Amniotic stem cell (primary cell): ENCODE measurements at places on chromosomes 11 and 22.

- DNase-seq = no peak
These were observed 758 bp downstream of the LDLRAD3 start for GRCh38 chr11:35944503-35945136.

GRCh38 chr11:108144615-108145014 lies 23.2 kb downstream of the ACAT1 start:
- no peak for DNase-seq

GRCh38 chr11:123392431-123392830 lies 37.6 kb upstream of the GRAMD1B start:
- no peak for DNase-seq

- DNase-seq = no peak
These were observed 13.7 kb downstream of the ARAP1 start for GRCh38 chr11:72738199-72739141.

DNA sequence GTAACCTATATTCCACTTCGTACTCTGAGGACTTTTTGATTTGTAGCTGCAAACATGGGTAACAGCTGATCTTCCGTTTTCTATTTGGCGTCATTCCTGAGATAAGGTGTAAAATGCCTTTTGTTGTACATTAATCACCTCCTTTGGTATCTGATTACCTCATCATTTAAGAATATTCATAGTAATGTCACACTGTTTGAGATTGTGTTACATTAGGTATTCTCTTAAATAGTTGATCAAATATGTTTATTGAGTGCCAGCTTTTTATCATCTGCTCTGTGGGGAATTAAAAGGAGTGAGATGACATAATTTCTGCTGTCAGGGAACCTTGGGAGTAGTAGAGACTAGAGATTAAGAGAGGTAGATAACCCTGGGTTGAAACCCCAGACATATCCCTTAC lies 5.9 kb downstream of the NCAM1 start:
- DNase-seq = no peak

- no peak for DNase-seq
These were observed 620.7 kb upstream of the ARHGAP42 start for GRCh38 chr11:100066399-100066798.

- no peak for DNase-seq
These were observed 61.9 kb upstream of the CSNK2A3 start for GRCh38 chr11:11414996-11415395.

GRCh38 chr11:17519061-17519885 lies 24.9 kb downstream of the USH1C start:
- DNase-seq = no peak

GRCh38 chr11:128528294-128528693 lies 59.1 kb downstream of the ETS1 start:
- no peak for DNase-seq
